ENCODE measurements at places on chromosomes 13 and 19.

- DNase-seq: no peak
Measured at GRCh38 chr19:10091895-10092641, 6.0 kb downstream of the SHFL start.

DNA sequence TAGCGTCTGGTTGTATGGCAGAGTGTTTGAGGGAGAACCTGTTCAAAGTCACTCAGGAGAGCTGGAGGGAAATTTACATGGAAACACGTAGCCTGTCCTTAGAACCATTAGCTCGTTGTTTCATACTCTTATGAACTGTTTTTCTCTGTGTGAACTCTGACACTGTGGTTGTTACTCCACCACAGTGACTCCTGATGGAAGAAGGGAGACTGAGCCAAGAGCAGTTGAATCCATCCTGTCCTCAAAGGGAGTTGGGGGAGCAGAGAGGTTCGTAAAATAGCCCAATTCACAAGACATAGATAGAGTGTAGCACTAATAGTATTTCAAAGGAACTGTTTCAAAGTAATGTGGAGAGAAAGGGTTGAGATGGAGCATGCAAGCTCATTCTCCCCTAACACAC is 964.8 kb downstream of the PCDH9 start:
- DNase-seq: no peak

DNA sequence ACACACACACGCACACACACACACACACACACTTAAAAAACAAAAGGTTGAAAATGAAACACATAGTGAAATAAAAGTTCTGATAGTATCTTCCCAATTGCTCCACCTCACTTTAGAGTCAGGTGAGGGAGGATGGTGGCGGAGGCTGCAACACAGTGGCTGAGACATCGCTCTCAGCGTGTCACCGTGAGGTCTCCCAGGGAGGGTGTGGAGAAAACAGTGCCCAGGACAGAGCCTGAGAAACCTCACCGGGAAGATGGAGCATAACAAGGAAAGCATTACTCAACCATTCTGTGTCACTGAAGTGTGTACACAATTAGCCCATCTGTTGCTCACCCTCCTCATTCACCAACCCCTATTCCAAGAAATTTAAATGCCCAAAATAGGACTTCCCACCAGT is 111.4 kb upstream of the USP29 start:
- DNase-seq: no peak

- no peak for DNase-seq
Measured at GRCh38 chr19:10112037-10112761, 706 bp downstream of the P2RY11 start.

- DNase-seq: no peak
Measured at GRCh38 chr13:104961246-104961645, 1574.2 kb downstream of the EFNB2 start.

GRCh38 chr13:113526466-113527220 is 36.1 kb upstream of the DCUN1D2 start:
- DNase-seq: no peak

DNA sequence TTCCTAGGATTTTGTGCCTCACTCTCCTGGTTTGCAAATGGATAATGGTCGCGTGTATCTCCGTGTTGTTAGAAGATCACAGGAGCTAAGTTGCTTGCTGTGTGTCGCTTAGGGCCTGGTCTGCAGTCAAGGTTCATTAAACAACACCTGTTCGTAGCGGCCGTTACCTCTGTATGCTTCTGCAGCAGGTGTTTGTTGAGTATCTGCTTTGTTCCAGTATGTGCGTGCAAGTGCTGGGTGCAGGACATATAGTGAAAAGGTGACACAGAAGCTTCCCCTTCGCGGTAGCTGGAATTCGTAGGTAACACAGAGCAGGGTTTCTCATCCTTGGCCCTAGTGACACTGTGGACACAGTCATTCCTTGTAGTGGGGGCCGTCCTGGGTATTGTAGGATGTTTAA is 5.4 kb downstream of the MED25 start:
- no peak for DNase-seq

DNA sequence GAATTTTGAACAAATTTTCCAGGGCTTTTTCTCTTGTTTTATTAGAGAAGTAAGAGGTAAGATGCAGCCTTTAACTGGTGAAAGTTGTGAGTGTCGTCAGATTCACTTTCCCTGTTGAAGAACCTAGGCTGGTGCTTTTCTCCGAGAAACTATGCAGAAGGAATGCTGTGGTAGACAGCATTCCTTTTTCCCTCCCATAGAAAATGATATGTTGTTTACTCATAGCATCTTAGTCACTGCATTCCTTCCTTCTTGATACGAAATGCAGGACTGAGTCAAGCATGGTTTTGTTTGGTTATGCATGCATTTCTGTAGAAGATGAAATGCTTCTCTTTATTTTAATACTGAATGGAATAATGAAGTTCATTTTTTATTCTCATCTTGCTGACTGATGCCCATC is 3.4 kb downstream of the ITGBL1 start:
- DNase-seq: peak; percentile 93

GRCh38 chr19:50876456-50876855 is 3.2 kb downstream of the KLK2 start:
- DNase-seq: no peak

GRCh38 chr13:25489238-25489637 is 117.5 kb downstream of the ATP8A2 start:
- no peak for DNase-seq

- no peak for DNase-seq
Measured at GRCh38 chr19:18735752-18736151, 52.3 kb downstream of the CRTC1 start.

GRCh38 chr19:389255-389934 is 19.6 kb downstream of the C2CD4C start:
- no peak for DNase-seq

DNA sequence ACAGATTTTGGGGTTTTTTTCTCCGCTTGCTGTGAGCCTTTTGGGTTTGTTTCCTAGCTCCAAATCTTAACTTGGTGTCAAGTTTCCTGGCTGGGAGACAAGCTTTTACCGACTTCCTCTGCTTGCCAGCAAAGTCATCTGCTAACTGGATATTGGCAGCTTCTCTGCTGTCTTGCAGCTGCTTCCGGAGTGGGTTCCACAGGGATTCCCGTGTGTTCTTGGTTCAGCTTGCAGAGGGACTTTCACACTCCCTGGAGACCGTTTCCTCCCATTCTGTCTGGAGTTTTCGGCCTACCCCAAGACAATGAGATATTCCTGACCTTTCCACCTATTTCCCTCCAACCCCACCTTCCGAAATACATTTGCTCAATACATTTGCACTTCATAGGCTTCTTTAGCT is 2.2 kb upstream of the COLGALT1 start:
- peak; percentile 97 for DNase-seq

DNA sequence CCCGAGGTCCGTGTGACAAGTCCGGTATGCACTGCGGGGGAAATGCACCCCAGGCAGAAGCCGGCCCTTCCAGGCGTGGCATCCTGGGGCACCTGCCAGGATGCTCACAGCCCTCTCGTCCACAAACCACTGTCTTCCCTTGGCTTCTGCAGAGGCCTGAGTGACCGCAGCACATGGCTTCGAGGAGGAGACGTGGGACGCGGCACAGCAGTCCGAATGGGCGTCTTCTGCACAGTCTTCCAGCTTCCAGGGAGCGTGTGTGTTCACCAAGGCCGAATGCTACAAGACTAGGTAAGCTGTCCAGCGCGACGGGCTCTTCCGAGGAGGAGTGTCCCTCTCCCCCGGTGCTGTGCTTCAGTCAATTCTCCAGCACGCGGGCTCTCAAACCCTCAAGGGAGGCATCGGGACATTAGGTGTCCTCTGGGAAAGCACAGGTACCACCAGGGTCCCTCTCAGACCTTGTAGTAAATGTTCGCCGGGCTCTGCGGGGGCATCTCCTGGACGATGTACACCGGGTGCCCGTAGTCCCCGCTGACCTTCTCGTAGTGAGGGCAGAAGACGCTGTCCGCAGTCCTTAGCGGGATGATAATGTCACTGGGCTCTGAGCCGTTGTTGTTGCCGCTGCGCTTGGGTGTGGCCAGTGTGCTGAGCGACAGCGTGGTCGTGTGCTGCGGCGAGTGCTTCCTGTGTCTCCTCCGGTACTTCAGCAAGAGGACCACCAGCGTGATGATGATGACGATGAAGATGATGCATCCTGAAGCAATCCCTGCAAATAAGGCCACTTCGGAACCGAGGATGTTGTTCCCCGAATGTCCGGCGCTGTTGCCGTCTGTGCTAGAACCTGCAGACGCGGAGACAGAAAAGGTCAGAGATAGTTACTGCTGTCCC is 42.6 kb downstream of the EFNB2 start:
- no peak for DNase-seq

- peak; percentile 21 for DNase-seq
Measured at GRCh38 chr19:46487178-46487801, 8.4 kb downstream of the PNMA8B start.

GRCh38 chr19:34189917-34190425 is 17.7 kb downstream of the LSM14A start:
- DNase-seq: no peak

DNA sequence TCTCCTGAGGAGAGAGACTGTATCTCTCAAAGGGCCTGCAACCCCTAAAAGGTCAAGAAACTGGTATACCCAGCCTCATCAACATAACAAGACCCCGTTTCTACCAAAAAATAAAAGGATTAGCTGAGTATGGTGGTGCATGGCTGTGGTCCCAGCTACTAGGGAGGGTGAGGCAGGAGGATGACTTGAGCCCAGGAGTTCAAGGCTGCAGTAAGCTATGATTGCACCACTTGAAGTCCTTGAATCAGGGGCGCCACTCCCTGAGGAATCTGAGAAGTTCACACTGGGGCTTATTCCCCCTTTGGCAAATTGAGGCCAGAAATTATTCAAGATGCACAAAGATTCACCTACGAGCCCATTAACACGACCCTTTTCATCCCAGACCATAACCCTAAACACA is 83.0 kb downstream of the TSHZ3 start:
- no peak for DNase-seq

DNA sequence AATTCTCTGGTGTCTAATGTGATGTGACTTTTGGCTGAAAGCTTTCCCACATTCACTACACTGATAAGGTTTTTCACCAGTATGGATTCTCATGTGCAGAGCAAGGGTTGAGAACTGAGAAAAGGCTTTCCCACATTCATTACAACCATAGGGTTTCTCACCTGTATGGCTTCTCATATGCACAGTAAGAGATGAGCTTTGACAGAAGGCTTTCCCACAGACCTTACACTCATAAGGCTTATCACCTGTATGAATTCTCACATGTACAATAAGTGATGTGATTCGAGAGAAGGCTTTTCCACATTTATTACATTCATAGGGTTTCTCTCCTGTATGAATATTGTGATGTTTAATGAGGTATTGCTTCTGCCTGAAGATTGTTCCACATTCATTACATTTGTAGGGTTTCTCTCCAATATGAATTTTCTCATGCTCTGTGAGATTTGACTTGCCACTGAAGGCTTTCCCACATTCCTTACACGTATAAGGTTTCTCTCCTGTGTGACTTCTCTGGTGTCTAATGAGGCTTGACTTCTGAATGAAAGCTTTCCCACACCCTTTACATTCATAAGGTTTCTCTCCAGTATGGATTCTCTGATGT is 14.0 kb downstream of the ZNF260 start:
- peak; percentile 12 for DNase-seq

DNA sequence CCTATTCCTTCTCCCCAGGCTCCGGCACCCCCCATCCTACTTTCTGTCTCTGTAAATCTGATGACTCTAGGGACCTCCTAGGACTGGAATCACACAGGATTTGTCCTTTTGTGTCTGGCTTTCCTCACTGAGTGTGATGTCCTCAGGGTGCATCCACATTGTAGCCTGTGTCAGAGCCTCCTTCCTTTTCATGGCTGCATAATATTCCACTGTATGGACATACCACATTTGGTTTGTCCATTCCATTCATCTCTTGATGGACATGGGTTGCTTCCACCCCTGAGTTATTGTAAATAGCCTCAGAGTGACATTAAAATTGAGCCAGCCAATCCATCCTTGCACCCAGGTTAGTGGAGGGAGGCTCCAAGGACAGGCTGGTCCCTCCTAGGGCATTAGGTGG is 22.8 kb upstream of the NMRK2 start:
- DNase-seq: no peak

GRCh38 chr13:72435251-72435650 is 292.2 kb downstream of the MZT1 start:
- no peak for DNase-seq

DNA sequence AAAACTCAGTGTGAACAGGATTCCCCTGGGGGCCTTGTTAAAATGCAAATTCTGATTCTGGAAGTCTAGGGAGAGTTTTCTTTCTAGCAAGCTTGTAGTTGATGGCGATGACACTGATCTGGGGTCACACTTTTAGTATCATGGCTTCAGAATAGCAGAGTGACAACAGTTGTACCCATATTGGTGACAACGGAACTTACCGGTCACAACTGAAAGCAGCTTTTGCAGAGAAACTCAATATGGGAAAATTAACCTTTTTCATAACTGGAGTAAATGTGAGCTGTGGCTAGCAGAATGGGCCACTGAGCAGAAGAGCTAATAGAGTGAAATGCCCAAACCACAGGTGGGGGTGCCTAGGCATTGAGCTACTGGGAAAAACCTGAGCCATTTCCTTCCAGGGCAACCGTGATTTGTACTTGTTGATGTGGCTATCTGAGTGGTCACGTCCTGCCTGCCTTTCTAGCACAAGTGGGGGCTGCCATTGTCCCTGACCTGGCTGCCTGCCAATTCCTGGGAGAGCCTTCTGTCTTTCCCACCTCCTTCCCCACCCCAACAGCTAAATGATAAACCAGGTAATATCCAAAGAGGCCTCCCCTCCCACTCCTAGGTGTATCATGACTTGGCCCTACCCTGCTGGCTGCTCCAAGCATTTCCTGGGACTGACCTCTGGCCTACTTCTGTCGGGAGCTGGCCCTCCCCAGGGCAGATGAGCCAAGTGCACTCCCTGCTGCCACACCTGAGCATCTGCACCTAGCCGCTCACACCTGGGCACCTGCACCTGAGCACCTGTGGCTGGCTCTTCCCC is 1.7 kb upstream of the SLC10A2 start:
- DNase-seq: no peak

DNA sequence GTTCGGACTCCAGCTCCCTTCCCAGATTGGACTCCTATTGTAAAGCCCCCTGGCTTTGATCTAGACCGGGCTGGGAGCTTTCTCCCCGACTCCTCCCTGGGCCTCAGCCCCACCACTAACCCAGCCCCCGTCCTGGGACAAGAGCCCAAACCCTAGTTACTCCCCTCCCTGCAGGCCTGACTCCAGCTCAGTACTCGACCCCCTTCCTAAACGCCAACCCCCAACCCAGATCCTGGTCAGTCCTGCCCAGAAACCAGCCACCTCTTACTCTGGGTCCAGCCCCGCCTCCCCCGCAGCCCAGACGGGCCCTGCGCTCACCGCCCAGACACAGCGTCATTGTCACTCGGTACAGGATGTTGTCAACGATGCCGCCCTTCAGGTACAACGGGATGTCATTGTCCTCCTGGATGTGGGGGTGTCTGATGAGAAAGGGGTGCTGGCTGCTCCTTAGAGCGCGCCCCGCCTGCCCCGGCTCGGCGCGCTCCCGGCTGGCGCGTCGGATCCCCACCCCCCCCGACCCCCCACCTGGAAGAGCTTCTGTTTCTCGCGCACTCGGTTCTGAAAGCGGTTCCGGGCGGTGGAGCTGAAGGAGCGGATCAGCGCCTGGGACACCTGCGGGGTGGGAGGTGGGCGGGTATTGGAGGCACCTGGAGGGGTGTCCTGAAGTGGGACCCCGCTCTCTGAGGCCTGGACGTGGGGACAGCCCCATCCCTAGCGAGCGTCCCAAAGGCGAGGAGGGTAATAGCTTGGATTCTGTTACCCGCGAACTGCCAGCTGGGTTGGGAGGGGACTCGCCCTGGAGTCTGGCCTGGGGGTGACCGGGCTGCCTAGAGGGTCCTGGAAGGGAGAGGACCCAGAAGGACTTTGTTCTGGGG is 866 bp downstream of the COX7A1 start:
- DNase-seq: no peak
